GF-D8 (cell line): ENCODE measurements at places on chromosomes 2 and 18.

- DNase-seq = no peak
These were observed 183.9 kb upstream of the FIGN start for GRCh38 chr2:163919717-163920116.

DNA sequence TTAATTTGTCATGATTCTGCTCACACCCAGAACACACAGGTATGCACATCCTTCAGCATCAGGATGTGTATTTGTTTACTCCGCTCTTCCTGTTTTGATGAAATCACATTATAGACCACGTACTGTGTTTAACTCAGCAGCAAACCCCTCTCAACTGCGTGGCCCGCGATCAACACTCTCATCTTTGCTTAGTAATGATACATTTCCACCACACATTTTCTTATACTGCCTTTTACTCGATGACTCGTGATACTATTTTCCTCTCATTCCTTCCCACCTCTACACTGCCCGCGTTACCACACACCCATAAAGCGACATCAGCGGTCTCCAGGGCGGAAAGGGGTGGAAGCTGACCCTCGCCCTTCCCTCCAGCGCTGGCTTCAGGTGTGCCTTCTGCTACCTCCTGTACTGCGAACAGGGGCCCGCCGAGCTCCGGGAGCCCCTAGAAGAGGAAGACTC is 1.3 kb downstream of the NETO1 start:
- no peak for DNase-seq

DNA sequence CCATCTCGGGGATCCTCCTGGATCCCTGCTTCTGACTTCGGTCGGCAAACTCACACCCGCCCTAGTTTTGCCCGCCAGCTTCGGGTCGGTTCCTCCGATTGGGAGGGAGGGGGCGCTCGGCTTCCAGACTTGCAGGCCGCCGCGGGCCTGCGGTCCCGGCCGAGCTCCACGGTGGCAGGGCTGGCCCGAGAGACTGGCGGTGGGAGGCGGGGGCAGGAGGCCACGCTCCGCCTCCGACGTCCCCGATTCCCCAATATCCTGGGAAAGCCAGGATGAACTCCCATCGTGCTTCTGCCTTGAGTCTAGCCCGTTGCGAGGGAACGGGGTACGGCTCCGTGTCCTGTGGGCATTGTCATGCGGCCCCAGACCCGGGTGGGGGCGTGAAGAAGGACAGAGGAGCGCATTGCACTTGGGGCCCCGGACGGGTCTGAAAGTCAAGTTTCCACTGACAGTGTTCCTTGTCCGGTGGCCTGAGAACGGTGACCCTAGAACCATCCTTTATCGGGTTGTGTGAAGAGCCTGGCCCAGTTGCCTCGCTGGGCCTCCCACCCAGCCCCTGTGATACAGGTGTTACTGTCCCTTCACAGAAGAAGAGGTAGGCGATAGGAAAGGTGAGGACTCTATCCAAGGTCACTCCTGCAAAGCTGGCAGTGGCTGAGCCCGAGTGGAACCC is 2.4 kb upstream of the INHBB start:
- DNase-seq = no peak

- DNase-seq = no peak
These were observed 690.5 kb downstream of the PLCL1 start for GRCh38 chr2:198494931-198495330.

DNA sequence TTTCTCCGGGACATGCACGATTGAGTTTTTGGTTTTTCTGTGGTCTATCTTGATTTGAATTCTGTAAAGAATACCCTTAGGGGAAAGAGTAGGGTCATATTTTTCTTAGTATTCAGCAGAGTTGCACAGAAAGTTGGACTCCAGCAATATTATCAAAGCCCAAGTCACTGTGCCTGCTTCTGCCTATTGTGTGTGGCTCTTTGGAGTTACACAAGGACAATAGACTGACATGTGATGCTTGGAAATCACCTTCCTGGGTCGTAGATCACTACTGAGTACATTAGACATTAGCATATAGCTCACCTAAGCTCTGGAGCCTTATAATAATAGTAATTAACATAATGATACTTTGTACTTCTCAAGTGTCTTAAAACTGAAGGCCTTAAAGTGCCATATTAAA is 238.8 kb upstream of the FOSL2 start:
- DNase-seq = no peak

DNA sequence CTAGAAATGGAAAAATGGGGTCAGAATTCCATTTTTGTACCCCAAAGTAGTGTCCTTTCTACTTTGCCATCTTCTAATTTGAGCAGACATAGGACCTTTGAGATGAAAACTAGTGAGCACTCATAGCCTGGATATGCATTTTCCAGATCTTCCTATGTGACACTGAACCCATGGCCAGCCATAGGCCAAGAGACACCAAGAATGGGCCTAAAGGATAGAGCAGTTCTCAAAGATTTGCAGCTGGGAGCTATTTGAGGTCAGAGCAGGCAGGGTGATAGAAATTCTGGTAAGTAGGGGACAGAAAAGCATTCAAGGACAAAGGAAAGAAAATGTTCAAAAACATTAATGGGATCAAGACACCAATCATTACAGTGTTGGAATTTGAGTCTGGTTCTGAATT is 332.8 kb downstream of the MYCN start:
- DNase-seq = no peak
